ENCODE measurements at places on chromosomes 13 and 19. TPM values are rescaled to one million over a fixed set of nuclear protein-coding genes. Genes with fewer than 3 reads are reported as not detected.

- DNase-seq = no peak
Observed at GRCh38 chr13:19605161-19605955, 28.1 kb upstream of the MPHOSPH8 start.

The S1PR4 gene
- 0.46 TPM for polyA plus RNA-seq

- DNase-seq = no peak
Observed at GRCh38 chr13:114106526-114106925, 25.9 kb downstream of the RASA3 start.

DNA sequence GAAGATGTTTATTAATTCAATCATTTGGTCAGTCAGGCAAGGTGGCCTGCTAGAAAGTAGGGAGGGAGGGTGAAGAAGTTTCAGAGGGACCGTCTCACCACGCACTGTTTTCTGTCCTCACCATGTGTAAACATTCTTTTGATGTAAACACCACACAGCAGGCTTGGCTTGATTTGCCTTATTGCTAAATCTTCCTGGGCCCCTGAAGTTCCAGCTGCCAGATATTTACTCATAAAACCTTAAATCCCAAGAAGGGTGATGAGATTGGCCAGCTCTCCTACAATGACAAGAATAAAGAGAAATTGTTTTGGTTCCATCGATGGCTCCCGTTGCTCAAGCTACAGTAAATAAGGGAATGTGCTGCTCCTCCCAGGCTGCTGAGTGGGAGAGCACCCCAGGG is 198.2 kb upstream of the TMTC4 start:
- DNase-seq = no peak

- no peak for DNase-seq
Observed at GRCh38 chr13:43835701-43836100, 43.8 kb downstream of the CCDC122 start.

The MAST1 gene
- 0.90 TPM for polyA plus RNA-seq

DNA sequence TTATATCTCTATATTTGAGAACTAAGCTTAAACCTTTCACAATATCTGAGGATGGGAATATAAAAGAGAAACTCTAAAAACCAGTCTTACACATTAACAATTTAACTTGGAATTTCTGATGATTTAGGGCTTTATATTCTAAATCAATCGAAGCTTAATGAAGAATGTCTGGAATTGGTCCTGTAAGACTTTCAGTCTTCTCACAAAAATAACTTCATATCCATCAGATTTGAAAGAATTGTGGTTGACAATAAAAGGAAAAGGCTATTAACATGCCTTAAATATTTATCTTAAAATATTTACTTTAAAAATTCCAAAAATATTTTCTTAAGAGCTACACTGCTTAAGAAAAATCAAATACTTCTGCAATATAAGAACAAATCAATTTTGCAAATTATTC is 27.3 kb downstream of the MYCBP2 start:
- DNase-seq = no peak

The SMAD9 gene
- polyA plus RNA-seq = 18.7 TPM

DNA sequence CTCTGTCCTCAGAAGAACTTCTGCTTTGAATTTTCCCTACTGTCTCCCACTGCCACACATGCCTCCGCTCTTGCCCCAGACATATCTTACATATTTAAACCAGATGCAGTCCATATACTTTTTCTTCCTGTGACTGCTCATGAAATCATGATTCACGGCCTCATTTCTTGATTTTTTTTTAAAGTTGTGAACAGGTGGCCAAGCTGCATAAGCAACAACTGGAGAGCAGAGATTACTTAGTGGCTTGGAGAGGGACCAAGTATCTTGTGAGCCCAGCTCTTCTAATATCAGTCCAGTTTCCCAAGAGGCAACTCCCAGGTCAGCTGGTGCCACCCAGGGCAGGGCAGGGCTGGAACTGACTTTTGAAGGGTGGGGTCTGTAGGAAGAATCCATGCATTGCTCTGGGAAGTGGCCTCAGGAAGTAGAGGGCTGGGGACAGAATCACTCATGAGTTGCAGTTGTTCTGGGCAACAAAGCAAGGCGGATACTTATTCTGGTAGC is 152.4 kb downstream of the LMO7 start:
- peak; percentile 49 for DNase-seq

DNA sequence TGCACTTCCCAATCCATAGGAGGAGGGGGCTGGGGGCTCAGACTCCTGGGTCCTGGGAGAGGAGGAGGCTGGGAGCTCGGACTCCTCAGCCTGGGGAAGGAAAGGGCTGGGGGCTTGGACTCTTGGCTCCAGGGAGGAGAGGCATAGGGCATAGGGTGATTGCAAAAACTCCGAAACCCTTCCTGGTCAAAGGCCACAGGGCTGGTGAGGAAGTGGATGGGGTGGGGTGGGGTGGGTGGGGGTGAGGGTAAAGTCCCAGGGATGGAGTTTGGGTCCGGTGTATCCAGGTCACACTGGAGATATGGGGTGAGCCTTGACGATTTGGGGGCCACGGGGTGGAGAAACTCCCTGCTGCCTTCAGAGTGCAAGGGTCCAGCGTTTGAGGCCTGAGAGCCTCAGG is 2.8 kb downstream of the MYH14 start:
- DNase-seq = no peak

DNA sequence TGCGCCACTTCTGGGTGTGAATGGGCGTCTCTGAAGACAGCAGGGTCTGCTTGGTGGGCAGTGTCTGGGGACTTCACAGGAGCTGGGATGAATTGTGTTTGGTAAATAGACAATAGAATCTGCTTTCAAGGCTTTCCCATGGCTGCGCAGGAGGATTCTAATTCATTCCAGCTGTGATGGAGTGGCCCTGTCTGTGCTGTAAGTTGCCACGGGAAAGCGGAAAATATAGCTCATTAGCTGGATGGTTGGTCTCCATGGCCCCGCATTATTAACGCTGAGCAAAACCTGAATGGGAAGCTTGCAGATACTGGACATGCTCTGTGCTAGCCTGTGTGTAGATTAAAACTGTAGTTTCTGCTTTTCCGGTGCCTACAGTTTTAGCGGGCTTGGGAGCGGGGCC is 15.6 kb upstream of the C1QTNF9 start:
- DNase-seq = peak; percentile 18

GRCh38 chr19:6802336-6803035 is 30.0 kb downstream of the VAV1 start:
- DNase-seq = peak; percentile 15

- no peak for DNase-seq
Observed at GRCh38 chr13:52712385-52712784, 27.2 kb downstream of the CNMD start.

DNA sequence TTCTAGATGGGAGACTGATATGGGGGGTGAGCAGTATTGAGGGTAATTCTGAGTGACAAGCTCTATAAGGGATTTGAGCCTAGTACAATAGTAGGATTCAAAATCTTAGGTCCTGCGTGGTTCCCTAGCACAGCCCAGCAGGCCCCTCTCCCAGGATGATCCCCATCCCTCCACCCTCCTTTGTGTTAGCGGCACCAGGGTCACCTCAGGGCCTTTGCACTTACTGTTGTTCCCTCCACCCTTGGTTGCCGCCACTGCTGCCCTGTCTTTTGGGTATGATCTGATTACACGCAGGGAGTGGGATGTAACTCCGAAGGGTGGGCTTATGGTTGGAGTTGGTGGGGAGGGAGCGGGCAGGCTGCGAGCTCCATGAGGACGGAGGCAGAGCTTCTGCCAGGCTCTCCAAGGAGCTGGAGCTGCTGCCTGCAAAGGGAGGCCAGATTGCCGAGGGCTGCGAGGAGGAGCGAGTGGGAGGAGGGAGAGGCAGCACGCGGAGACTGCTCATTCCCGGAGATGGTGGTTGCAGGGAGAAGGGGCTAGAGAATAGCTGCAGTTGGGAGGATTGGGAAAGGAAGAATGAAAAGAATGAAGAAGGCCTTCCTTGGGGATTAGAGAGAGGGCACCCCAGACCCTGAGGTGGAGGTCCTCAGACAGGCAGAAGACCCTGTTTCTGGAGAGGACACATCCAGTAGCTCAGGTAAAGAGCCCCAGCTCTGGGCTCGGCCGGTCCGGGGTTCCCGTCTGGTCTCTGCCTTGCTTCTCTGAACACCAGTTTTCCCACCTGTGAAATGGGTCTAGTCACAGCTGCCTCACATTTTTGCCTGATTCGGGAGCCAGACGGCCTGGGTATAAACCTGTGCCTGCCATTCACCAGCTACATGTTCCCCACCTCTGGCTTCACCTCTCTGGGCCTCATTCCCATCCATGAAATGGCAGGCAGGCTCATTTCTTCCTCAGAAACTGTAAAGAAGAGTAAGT is 5.2 kb downstream of the NACC1 start:
- DNase-seq = no peak

- no peak for DNase-seq
Observed at GRCh38 chr19:4016903-4017638, 9.5 kb downstream of the PIAS4 start.

GRCh38 chr19:58117841-58118575 is 20.0 kb upstream of the ZSCAN18 start:
- DNase-seq = peak; percentile 2

The PRSS57 gene
- polyA plus RNA-seq = not detected

DNA sequence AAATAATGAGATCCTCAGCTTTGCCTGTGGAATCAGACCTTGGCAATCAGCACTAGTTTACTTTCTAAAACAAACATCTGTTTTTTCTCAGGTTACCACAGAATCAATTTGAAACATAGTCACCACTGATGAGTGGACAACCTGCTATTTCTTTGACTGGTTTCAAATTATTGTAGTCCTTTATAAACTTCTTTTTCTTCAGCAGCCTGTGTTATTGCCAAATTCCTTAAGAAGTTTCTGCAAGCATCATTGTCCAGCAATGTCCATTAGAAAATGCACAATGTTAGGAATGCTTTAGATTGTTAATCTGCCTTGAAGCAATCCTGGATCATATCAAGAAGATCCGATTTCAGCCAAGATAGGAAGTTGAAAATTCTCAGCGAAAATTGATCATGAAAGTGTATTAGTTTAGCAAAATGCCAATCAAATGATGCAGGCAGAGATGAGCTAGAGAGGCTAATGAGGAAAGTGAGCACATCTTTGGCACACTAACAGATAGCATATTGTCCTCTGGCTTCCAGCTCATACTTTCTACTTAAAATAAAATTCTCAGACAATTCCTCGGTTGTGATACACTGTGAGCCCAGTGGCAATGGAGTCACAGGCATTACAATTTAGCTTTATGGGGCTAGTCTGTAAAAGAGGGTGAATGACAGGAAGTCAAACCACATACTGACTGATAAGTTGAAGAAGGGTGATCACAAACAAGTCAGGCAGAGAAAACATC is 270.6 kb downstream of the SLITRK6 start:
- DNase-seq = peak; percentile 79

- DNase-seq = no peak
Observed at GRCh38 chr13:113458253-113459065, 5.2 kb upstream of the ADPRHL1 start.

GRCh38 chr19:45767410-45767880 is 1.6 kb downstream of the SIX5 start:
- DNase-seq = peak; percentile 89
